ENCODE measurements at places on chromosomes 13 and 19.
A peak's percentile ranks its signal among the peaks of the same experiment; 100 is the strongest.

- H3K27me3 ChIP-seq, result peaks cover 2% of the 10 kb centered on the region
- H3K4me3 ChIP-seq, result no peak overlapping the region
- no peaks in the 10 kb centered on the region for H3K4me1 ChIP-seq
- H3K27ac ChIP-seq, result no peak overlapping the region
- DNase-seq, result no peak
- H3K36me3 ChIP-seq, result no peaks in the 10 kb centered on the region
Observed at GRCh38 chr13:76937281-76937820, 11.0 kb upstream of the ACOD1 start.

- no peaks in the 10 kb centered on the region for H3K27me3 ChIP-seq
- no peak for DNase-seq
- H3K4me3 ChIP-seq, result no peak overlapping the region
Observed at GRCh38 chr19:11019824-11020223, 59.0 kb downstream of the SMARCA4 start.

DNA sequence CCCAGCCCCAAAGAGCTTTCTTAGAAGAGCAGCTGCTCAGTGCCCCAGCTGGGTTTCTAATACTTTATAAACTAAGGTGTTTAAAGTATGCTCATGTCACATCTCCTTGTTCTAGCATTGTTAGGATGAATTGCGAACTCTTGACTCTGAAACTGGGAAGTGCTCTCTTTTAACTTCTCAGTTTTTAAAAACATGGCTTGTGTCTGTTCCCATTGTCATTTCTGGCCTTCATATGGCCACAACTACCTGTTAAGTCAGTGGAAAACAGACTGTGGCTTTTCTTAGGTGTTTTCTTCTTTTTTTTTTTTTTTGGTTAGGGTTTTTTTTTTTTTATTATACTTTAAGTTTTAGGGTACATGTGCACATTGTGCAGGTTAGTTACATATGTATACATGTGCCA lies 164.7 kb downstream of the KCNRG start:
- no peak overlapping the region for H3K4me3 ChIP-seq
- no peak overlapping the region for H3K27ac ChIP-seq
- H3K36me3 ChIP-seq, result no peaks in the 10 kb centered on the region
- no peaks in the 10 kb centered on the region for H3K4me1 ChIP-seq
- peaks cover 31% of the 10 kb centered on the region for H3K27me3 ChIP-seq

DNA sequence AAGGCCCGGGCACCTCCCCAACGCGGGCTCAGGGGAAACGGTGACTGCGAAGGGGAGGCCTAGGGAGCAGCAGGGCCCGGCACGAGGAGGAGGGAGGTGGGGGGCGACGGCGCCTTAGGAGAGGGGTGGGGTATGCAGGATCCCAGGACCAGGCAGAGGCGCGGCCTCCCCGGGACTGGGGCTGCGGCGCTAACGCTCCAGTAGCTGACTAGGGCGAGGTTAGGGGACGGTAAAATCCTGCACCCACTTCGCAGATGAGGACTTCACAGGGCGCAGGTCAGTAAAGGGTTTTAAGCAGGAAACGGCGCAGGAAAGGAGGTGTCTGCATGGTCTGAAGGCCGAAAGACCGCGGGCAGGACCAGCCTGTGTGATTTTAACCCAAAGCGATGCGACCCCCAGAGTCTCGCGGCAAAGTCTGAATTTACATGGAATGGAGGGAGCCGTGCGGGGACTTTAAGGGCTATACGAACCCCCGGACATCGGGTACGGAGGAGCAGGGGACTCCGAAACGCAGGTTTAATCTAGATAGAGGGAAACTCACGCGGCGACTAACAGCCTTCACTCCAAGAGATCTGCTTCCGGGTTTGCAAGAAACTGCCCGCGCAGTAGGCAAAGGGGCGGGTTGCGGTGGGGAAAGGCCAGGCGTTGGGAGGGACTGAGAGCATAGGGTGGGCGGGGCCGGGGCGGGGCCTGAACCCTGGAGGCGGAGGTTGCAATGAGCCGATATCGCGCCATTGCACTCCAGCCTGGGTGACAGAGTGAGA lies at the start of gene ZNF665:
ZNF665 (minus strand) TSS at position 588 of the 764 bp plus-strand sequence. CDS start 10,460 bp downstream, outside the sequence.
- peaks cover 30% of the 10 kb centered on the region for H3K36me3 ChIP-seq
- no peaks in the 10 kb centered on the region for H3K27me3 ChIP-seq
- peaks cover 11% of the 10 kb centered on the region for H3K4me1 ChIP-seq
- H3K4me3 ChIP-seq, result peak within 1 kb of the TSS; percentile 89

DNA sequence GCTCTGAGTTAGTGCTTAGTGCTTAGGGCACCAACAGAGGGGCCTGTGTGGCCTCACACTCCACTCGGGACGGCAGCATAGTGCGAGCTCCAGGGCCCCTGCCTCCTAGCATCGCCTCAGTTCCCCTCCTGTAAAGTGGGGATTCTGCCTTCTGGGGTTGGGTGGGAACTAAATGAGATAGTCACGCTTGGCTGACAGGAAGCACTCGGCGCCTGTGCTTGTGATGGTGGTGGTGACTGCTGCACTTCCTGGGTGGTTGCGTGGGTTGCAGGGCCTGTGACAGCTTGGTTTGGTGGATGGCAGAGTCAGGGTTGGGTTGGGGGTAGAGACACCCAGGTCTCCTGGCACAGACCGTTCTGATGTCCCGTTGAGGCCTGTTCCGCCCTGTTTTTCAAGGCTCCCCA lies 7.7 kb downstream of the PLEKHF1 start:
- peak overlapping the region; percentile 93 for H3K27ac ChIP-seq
- peak; percentile 84 for DNase-seq
- H3K27me3 ChIP-seq, result no peaks in the 10 kb centered on the region
- H3K36me3 ChIP-seq, result peaks cover 72% of the 10 kb centered on the region
- peak overlapping the region; percentile 92 for H3K4me3 ChIP-seq

All from T-helper 2 cell treated with Interferon-gamma antibody and Interleukin-4, amounts not matched to agents 5 μg/mL and 100 μg/mL, for 36 hours (primary cell).